ENCODE measurements at places on chromosomes 3 and 15. TPM values are rescaled to one million over a fixed set of nuclear protein-coding genes. Genes with fewer than 3 reads are reported as not detected.

GRCh38 chr3:197562398-197563251 lies 6.9 kb upstream of the BDH1 start:
- DNase-seq: no peak

DNA sequence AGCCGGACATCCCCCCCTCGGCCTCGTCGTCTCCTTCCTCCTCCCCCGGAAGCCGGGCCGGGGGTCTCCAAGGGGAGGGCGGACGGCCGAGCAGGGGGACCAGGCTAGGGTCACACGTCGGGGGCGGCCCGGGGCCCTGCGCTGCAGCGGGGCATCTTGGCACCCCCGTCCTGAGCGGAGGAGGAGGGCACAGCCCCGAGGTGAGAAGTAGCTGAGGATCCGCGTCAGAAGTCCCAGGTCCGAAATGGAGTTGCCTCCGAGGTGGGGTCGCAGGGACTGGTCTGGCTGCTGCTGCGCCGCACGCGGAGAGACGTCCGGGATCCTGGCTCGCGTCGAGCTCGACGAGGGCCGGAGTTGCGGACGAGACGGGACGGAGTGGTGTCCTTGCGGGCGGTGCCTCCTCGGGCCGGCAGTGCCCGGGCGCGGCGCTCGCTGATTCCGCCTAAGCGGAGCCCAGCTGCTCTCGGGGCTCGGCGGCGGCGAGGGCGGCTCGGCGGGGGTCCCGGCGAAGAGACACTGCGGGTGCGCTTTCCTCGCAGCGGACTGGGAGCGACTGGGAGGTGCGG lies at the start of gene ADCY5:
Gene ADCY5, minus strand, starts transcription at position 555 of the 566 bp plus-strand sequence. Its CDS starts 545 bp downstream, at position 10.
- peak; percentile 4 for DNase-seq

The SOX14 gene
- total RNA-seq: not detected

- DNase-seq: no peak
Observed at GRCh38 chr3:128470134-128470899, 3.6 kb upstream of the DNAJB8 start.

DNA sequence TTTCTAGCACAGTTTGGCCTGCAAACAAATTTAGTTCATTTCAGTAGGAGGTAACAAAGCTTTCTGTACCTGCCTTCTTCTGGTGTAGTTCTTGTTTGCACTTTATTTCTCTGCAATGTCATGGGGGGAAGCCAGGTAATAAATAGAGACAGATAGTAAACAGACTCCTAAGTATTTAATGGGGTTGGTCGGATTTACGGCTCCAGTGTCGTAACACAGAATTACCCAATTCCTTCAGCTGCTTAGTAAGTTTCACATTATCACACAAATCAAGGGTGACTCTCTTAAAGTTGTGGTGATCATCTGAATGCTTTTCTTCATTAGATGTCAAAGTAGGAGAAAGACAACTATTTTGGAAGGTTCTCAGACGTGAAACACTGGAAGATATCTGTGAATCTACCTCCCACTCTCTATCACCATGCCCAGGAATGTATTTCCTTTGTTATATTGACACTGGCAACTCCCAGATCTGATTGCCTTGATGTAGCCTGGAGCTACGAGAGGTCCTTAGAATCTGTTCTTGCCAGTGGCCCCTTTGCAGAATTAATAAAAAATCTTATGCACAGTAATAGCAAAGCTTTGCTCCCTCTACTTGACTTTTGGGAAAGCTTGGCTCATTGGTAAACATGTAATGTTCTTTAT lies 25.0 kb upstream of the TMC3 start:
- DNase-seq: no peak

The DUOX1 gene
- total RNA-seq: 0.95 TPM

GRCh38 chr3:130654921-130655320 lies 91.7 kb downstream of the PIK3R4 start:
- no peak for DNase-seq

The FAM131A gene
- 6.6 TPM for total RNA-seq

All from activated T-cell treated with anti-CD3 and anti-CD28 coated beads, Interleukin-2, amount 50 U/mL, for 72 hours (primary cell).